ENCODE measurements at places on chromosomes 3 and 15. TPM values are rescaled to one million over a fixed set of nuclear protein-coding genes. Genes with fewer than 3 reads are reported as not detected.

FOXL2NB gene
- 1.9 TPM for total RNA-seq

PCSK6 gene
- 22.6 TPM for total RNA-seq

SERINC4 gene
- total RNA-seq = not detected

AAGAB gene
- total RNA-seq = 25.0 TPM

TNNC1 gene
- 2.2 TPM for total RNA-seq

ALDH1L1 gene
- total RNA-seq = 3.6 TPM

IRAK2 gene
- total RNA-seq = 2.9 TPM

LEKR1 gene
- 8.4 TPM for total RNA-seq

EXD1 gene
- 1.4 TPM for total RNA-seq

ZNF445 gene
- 19.7 TPM for total RNA-seq

LRRC31 gene
- total RNA-seq = not detected

TEX55 gene
- total RNA-seq = not detected

PRR23C gene
- total RNA-seq = 0.24 TPM

CAPN3 gene
- 5.5 TPM for total RNA-seq

- peak; percentile 78 for DNase-seq
Observed at GRCh38 chr3:171895291-171895690, 52.1 kb downstream of the TMEM212 start.

DNA sequence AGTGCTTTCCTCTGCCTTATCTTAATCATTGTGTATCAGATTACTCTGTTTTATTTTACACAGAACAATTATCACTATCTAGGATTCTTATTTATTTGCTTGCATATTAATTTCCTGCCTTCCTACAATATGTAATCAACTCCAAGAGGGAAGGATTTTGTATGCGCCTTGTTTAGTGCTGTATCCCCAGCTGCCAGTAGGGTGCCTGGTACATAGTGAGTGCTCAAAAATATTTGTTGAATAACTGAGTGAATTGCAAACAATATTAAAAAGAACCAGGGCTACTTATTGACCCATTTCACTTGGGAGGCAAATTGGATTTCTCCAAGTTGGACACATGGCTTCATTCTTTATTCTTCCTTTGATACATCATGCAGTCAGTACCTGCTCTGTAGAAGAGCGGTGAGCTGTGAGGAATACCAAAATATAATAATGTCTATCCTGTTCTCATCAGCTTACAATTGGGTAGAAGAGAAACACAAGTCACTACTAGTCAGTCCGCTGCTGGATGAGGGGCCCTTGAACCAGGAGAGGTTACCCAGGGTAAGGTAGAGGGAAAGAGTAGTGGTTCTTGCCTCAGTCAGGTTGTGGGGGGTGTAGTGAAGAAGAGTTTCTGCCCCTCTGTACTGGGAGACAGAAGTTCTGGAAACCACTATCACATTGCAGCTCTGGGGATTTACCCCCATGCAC, 233.9 kb upstream of the ZBTB20 start:
- no peak for DNase-seq

- peak; percentile 20 for DNase-seq
Observed at GRCh38 chr3:136078421-136079364, 113.2 kb downstream of the PPP2R3A start.

GRCh38 chr15:99485992-99486370, 79.8 kb upstream of the MEF2A start:
- DNase-seq = no peak

- DNase-seq = peak; percentile 70
Observed at GRCh38 chr15:55695432-55695831, 47.5 kb downstream of the PRTG start.

DNA sequence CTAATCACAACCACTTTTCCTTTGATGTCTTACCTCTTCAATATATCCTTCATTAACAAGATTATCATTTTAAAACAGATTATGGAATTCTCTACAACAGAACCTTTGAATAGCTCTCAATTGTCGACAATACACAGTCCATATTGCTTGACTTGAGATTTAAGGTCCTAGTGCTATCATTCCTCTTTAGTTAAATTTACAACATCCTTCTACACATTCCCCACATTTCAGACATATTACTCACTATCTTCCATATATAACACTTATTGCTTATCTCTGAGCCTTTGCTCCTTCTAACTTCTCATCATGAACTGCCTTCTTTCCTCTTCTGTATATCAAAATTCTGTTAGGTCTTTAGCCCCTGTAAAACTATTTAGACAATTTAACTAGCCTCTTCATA, 247.0 kb downstream of the STXBP5L start:
- DNase-seq = peak; percentile 62

DNA sequence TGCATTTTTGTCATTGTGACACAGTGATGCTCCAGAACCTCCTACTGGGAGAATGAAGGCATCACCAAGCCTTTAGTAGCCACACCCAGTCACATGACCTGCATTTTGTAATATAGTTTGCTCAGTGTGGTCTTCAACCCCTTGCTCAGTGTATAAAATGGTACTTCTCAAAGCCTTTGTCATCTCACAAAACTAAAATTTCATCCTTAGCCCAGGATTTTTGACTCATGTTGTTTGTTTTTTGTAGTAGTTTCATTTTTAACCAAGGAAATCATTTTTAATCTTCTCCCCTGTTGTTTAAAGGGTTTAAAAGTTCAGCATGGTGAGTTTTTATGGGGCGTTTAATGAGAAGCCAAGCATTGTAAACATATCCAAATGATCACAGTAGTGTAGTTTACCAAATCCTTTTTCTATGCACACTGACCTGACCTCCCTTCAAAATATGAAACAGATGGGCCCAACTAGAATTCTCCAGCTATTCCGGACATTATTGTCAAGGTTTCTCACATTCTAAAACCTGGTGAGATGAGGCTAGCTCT, 123.5 kb upstream of the IL12A start:
- no peak for DNase-seq

DNA sequence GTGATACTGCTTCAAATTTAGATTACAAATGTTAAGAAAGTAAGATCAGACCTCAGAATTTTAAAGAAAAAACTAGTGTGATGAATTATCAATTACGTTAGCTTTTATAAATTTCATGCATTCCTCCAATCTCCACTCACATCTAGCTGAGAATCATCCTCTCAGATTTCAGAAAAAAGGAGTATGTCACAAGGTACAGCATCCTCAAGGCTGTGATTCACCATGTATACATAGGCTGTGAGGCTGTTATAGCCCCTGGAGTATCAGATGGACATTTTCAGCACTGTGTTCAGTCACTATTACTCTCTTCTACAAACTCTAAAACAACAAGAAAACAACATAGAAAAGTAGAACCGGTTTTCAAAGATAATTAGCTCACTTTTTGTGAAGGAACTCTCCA, 214.4 kb downstream of the PCCB start:
- no peak for DNase-seq

DNA sequence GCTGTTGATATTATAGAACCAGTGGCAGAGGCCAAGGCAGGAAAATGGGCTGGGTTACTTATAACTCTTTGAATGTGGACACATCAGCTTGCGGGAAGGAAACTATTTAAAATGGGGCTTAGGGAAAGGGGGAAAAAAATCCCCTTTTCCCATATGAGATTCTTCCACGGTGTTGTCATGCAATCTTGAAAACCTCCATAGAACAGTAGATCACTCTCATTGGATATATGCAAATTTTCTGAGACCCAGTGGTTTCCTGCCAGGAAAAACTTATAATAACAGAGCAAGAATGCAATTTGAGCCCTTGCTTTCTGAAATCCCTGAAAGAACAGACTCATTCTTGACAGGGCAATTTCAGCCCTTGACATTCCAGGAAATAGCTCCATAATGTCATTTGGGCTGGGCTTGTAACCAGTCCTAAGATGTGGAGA, 31.1 kb downstream of the TMEM212 start:
- peak; percentile 97 for DNase-seq

- no peak for DNase-seq
Observed at GRCh38 chr3:128973988-128974564, 19.8 kb downstream of the CFAP92 start.

DNA sequence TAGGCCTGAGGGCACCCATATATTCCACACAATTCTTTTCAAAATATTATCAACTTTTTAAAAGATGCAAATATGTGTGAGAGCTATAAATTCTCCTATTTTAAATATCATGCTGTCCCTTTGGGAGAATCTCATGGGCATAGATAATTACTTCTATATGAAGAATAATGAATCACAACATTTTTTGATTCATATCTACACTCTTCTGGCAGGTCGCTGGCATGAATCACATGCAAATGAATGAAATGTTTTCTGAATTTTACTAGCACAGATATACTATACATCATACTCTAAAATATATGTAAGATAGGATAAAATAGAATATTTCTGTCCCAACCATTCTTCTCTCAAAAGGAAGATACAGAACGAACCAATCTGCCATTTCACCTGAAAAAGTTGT, 277.7 kb upstream of the KCNH8 start:
- no peak for DNase-seq

DNA sequence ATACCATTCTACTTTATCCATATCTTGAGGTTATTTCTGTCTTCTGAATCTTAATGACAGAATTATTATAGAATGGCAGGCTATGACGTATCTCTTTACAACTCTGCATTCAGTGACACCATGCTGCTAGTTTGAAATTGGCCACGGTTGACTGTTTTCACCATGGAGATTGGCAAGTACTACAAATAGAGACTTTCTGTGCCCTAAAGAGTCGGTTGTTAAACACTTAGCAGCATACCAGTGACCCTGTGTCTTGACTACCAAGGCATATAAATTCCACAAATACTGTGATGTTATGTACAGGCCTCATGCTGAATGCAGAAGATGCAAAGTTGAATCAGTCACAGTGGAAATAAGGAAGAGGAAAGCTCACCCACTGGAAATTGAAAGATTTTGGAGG, 67.0 kb upstream of the CADPS start:
- DNase-seq = no peak

- no peak for DNase-seq
Observed at GRCh38 chr3:183975981-183976662, 41.6 kb downstream of the ABCC5 start.

DNA sequence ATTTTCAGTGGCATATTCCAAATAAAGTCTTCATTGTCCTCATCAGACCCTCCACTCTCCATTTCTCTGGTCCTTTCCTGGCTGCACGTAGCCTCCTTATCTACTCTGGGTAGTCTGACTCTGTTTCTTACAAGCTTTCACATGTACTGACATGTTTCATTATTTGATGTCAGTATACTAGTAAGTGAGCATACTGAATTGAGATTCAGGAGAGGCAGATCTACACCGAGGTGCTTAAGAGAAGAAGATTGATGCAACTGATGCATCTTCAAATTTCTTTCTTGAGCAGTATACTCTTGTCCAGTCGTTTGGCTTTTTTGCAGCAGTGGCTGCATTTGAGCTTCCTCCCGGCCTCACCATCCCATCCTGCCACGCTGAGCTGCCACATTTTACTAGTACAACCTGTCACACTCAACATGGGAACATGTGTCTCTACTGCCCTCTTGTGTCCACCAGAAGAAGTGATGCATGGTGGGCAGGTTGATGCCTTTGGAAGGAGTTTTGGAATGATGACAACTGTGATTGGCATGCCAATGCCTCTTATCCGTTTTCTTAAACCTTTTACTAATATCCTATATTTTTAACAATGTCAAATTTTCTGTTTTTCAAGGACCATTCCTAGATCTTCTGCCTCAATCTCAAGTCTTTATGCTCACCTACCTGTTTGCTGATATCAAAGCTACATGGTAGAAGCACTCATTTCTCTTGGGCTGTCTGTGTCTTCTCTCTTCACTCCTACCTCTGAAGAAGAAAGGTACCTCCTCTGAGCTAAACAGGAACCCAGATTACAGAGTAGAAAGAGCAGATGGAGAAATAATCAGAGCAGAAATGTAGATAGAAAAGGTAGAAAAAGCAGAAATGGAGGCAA, 38.7 kb downstream of the GUCA1C start:
- peak; percentile 34 for DNase-seq

DNA sequence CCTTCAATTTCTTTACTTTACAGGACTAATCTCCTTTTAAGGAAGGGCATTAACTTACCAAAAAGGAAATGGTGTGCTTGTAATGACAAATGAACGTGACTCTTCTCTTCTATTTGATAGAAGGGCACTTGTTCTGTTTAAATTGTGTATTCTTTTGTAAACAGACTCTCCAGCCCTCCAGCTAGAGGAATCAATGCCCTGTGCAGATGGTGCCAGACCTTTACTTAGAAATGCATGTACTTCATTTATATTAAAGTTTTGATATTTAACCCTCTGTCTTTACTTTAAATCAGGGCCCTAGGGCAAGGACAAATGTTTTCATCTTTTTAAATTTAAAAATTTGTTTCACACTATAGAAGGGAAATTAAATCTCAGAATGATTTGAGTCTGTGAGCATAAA, 355.1 kb downstream of the GBE1 start:
- DNase-seq = no peak

GRCh38 chr3:54759166-54759565, 168.7 kb downstream of the LRTM1 start:
- no peak for DNase-seq

GRCh38 chr3:111047042-111047441, 24.6 kb upstream of the NECTIN3 start:
- DNase-seq = no peak

DNA sequence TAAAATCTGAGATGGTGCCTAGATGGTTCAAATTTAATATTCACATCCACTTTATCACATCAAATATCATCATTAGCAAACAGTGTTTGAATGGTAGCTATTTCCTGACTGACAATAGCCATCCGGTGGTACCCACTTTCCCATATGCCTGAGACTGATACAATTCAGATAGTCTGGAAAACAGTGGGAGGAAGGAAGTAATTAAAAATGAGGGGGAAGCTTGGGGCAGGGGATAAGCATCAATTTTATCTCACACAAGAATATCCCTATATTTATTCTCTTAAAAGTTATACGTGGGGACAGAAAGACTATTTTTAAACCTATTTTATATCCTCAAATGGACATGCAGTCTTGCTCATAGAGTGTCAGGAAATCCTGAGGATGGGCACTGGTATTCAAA, 122.5 kb upstream of the GAP43 start:
- DNase-seq = no peak

GRCh38 chr15:45611305-45611704, 23.5 kb upstream of the SQOR start:
- no peak for DNase-seq

DNA sequence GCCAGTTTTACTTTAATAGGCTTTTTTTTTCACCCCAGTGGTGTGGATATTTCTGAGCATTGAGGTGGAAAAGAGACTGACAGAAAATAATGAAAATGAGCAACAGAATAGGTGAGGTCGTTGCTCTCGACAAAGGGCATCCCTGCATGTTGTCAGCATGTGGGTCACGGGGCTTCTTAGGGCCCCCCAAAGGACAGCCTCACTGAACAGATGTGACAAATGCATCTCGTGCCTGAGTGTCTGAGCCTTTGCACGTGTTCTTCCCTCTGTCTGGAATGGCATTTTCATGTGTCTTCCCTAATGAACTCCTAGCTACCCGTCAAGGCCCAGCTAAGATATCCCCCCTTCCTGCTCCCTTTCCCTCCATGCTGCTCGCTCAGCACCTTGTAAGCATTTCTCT, 31.8 kb downstream of the FAH start:
- no peak for DNase-seq

DNA sequence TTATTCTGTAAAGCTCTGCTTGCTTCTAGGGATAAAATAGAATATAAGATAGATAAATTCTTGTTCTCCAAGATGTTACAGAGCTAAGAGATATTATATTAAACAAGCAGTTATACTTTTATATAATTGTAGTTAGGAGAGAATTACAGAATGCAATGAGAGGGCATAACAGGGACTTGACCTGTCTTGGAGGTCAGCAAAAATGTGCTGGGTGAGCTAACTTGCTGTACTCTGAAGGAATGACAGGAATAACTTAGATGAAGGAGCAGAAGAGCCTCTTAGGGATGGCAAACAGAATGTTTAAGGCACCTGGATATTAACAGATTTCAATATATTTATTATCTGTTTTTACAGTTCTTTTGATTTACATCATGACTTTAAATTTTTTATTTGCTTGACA, 33.2 kb downstream of the ZNF654 start:
- DNase-seq = no peak

- no peak for DNase-seq
Observed at GRCh38 chr3:133268726-133269134, 131.1 kb upstream of the BFSP2 start.

Data from umbilical cord (tissue), 2 donors.